Suppressor macrophage treated with lipopolysaccharide for 1 hour (primary cell): ENCODE measurements at places on chromosomes 7 and 10.

DNA sequence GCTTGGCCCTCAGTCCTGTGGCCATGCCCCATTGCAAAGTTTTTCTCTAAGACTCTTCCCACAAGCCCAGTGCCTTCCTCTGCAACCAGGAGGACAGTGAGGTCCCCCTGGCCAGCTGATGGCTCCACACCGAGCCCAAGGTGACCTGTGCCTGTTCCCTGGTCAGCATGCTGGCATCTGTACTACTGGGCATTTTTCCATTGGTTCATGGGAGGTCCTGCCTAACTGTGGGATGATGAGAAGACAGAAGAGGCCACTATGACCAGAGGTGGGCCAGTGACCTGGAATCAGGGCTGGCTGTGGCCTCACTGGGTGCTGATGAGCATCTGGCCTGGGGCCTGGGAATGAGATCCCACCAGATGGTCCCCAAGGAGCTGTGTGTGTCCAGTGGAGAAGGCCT is 20.2 kb downstream of the CALML3 start:
- DNase-seq, result no peak

GRCh38 chr7:142381727-142382390 is 124.0 kb upstream of the PRSS58 start:
- peak; percentile 43 for DNase-seq

DNA sequence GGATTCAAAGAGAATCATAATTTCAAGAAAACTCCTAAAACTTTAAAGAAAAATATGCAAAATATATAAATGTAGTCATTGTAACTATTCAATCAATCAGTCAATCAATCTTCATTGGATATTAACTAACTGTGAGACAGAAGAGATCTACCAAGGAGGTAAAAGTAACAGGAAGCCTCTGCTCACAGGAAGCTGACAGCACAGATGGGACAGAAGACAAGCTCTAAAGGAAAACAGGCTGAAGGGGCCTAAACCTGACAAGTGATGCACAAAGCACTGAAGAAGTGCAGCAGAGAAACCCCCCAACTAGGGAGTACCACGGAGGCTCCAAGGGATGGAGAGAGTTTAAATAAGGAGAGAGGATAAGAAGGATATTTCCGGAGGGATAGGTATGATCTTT is 173.0 kb downstream of the SKAP2 start:
- DNase-seq, result no peak

- DNase-seq, result no peak
Observed at GRCh38 chr7:2312267-2312929, 1.8 kb downstream of the SNX8 start.

GRCh38 chr7:85014936-85015660 is 171.8 kb downstream of the SEMA3D start:
- DNase-seq, result no peak

GRCh38 chr10:124408357-124408756 is 10.4 kb downstream of the OAT start:
- no peak for DNase-seq

GRCh38 chr10:5576780-5577624 is 52.2 kb downstream of the CALML3 start:
- DNase-seq, result no peak
